ENCODE measurements at places on chromosomes 3 and 15.
A peak's percentile ranks its signal among the peaks of the same experiment; 100 is the strongest.

DNA sequence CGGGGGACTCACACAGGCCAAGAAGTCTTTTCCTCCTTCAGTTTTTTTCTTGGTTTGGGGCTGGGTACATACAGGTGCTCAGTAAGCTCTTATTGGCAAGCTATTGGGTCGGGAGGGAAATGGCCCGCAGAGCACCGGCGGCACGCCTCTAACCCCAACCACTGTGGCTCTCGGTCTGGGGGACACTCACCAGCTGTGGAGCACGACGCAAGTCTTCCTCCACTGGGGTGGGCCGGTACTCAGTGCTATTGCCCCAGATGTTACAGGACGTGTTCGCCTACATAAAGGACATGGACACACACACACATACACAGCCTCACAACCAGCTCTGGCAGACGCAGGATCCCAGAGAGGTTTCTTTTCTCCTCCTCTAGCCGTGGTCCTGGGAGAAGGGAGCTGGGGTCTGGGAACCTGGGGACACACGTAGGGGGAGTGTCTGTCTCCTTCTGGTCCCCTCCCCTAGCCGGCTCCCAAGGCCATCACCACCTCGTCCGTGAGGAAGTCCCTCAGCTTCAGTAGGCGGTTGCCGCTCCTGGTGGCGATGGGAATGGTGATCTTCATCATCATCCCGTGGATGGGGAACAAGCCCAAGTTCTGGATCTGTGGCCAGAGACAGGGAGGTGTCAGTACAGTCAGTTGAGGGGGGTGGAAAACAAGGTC is 33.4 kb downstream of the FEM1B start:
- DNase-seq = no peak

DNA sequence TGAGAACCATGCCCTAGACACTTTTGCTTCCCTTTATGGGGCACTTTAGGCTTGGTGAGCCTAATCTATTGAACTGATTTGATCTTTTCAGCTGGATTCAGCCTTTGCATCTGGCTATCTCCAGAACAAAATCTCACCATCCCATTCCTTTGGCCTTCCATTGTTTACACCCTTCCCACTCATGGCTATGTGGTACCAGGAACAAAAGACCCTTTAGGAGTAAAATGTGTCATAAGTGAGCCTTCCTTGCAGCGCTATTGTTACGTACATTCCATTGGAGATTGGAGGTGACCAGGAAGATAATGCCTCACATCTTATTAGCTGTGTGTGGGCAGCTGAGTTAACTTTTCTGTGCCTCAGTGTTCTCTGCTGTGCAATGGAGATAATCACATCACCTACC is 188.4 kb downstream of the SATB1 start:
- no peak for DNase-seq

- DNase-seq = no peak
Observed at GRCh38 chr3:184388164-184388935, 8.5 kb downstream of the CHRD start.

DNA sequence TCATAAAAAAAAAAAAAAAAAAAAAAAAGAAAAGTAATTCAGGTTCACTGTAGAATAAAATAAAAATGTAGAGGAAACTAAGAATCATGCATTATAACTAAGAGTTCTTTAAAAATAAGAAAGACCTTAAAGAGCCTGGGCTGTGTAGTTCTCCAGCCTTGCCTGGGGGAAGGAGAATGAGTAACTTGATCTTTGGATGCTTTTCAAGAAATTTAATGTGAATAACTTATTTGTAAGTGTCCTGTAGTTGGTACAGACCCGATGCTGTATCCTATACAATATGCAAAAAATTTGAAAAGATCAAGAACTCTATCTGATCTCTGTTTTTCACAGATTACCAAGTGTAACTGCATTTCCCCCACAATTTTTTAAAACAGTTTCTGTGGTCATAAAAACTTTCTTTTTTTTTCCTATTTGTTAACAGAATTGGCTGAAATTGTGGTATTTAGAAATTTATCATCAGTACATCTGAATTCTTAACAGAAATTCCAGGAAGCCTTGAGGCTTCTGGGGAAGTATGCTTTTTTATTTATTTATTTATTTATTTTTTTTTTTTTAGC is 195.3 kb downstream of the THRB start:
- no peak for DNase-seq

DNA sequence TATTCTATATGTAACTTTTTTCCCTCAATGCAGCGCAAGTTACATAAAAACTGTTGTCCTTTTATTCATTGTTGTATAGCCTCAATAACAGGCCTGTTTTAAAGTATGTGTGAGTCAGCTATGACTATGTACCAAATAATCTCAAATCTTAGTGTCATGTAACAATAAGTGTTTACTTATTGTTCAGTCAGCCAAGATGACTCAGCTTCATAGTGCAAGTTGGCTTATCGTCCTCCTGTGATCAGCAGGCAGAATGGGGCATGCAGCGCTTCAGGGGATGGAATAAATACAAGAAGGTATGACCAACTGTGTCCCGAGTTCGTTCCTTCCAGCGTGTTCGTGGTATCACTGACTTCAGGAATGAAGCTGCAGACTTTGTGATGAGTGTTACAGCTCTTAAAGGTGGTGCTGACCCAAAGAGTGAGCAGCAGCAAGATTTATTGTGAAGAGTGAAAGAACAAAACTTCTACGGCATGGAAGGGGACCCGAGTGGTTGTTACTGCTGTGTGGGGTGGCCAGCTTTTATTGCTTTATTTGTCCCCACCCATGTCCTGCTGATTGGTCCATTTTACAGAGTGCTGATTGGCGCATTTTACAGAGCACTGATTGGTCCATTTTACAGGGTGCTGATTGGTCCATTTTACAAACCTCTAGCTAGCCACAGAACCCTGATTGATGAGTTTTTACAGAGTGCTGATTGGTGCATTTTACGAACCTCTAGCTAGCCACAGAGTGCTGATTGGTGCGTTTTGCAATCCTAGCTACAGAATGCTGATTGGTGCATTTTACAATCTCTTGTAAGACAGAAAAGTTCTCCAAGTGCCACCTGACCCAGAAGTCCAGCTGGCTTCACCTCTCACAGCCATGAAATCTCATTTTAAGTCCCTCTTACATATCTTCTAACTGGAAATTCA is 1016.0 kb downstream of the MCTP2 start:
- DNase-seq = no peak

DNA sequence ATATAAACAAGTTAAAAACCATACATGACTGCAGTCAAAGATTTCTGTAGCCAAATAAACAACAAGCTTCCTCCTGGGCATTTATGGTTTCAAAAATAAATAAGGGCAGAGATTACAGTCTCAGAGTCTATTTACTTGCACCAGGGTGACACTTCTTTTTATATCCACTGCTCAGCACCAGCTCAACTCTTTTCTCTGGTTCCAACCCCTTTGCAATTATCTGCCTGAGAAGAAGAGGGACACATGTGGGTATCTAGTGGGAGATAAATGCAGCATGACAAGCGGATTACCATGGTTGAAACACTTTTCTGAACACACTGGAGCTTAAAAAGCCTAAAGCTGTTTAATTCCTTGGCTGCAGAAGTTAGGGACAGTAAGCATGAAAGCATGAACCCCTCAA is 311.5 kb downstream of the CNTN3 start:
- no peak for DNase-seq

DNA sequence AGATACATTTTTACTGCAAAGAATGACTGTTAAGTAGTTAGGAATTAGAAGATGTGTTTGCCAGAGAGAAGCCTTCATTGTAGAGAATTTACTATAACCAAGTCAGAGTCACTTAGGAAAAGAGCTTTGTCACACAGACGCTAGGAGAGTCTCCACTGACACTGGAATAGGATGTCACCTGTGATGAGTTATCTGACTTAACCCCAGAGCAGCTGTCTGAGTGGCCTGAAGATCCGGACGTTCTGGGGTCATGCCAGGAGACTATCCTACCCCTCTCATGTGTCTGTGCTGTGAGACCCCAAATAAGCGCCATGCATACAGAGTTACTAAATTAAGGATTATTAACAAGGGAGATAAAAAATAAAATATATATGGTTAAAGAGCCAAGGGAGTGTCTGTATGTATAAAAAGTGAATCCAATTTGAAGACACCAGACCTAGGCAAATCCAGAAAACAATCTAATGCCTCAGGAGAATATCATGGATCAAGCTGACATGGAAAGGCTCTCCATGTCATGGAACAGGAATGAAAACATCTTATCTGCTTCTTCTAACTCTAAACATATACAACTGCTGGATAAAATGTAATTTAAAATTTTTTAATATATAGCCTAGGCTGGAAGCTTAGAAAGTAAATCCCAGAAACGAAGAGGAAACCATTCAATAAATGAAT is 43.5 kb downstream of the ITGB5 start:
- DNase-seq = no peak

DNA sequence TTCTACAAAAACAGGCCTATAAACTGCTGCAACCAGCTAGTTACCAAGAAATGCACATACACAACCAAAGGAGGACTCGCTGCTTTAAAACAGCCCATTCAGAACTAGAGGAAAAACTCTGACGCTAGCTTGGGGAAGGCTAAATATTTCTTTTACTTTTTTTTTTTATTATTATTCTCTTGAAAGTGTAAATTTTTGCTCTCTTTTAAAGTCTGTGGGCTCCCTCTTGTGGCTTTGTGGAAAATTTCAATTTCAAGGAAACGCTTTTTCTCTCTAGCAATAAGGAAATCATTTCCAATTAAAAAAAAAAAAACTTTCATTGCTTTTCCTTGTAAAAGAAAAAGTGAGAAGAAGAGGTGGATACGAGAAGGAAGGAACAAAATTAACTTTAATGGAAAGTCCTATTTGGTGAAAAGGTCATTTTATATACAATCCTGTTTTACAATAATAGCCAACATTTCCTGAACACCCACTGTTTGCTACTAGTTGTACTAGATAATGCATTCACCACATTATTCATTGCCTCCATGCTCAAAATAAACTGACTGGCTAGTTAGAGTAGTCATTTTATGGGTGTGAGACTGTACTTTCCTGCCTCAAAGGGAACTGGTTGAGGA is 51.2 kb upstream of the SAMMSON start:
- no peak for DNase-seq

DNA sequence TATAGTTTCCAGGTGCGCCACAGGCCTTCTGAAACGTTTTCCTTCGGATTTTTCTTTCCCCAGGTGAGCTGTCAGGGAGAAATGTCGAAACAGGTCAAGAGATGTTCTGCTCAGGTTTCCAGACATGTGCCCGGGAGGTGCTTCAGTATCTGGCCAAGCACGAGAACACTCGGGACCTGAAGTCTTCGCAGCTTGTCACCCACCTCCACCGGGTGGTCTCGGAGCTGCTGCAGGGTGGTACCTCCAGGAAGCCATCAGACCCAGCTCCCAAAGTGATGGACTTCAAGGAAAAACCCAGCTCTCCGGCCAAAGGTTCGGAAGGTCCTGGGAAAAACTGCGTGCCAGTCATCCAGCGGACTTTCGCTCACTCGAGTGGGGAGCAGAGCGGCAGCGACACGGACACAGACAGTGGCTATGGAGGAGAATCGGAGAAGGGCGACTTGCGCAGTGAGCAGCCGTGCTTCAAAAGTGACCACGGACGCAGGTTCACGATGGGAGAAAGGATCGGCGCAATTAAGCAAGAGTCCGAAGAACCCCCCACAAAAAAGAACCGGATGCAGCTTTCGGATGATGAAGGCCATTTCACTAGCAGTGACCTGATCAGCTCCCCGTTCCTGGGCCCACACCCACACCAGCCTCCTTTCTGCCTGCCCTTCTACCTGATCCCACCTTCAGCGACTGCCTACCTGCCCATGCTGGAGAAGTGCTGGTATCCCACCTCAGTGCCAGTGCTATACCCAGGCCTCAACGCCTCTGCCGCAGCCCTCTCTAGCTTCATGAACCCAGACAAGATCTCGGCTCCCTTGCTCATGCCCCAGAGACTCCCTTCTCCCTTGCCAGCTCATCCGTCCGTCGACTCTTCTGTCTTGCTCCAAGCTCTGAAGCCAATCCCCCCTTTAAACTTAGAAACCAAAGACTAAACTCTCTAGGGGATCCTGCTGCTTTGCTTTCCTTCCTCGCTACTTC is 3.8 kb downstream of the BHLHE40 start:
- no peak for DNase-seq

- no peak for DNase-seq
Observed at GRCh38 chr15:27514526-27514925, 543.5 kb downstream of the GABRG3 start.

DNA sequence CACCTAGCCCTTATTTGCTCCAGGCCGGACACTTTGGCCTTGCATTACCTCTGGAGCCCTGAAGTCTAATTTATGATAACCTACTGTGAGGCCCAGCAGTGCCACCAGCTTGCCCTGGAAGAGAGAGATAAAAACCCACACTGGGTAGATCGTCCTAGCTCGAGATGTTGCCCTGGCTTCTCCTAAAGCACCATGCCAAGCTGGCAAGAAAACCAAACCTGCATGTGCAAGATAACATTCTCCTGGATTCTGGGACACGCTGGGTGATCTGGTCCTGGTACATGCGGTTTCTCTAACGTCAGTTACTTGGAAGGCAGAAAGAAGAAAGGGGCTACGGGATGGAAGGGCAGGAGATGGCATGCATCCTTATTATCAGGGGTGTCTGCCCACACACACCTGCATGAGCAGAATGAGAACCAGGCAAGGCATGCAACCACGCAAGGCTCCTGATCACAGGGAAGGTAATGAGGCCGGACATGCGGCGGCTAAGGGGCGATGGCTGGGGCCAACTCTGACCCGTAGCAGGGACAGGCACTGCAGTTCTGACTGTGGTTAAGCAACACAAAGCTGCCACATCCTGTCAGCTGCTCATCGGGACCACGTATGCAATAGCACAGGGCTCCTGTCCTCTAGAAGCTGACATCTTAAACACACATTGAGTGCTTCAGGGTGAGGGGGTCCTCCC is 73.0 kb downstream of the OXNAD1 start:
- peak; percentile 24 for DNase-seq

DNA sequence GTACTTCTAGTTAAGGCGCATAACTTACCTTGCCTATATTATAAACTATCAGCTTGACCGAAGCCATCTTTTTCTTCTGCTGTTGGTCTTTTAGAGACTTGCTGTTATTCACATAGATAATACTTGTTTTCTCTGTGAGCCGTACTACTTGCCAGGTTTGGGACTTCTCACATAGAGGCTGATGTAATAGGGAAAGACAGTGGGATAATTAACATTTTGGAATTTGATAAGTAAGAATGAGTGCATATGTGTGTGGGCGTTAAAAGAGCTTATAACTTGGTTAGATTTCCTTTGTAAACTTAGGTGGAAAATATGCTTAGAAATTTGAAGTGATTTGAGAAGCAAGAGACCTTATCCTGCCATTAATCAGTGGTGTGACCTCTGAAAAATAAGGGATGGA is 47.8 kb downstream of the FNDC3B start:
- no peak for DNase-seq

GRCh38 chr15:88115486-88116152 is 140.9 kb downstream of the NTRK3 start:
- no peak for DNase-seq

GRCh38 chr3:113912552-113913236 is 35.1 kb upstream of the ZDHHC23 start:
- DNase-seq = no peak

GRCh38 chr3:172270557-172271166 is 177.6 kb downstream of the GHSR start:
- no peak for DNase-seq

DNA sequence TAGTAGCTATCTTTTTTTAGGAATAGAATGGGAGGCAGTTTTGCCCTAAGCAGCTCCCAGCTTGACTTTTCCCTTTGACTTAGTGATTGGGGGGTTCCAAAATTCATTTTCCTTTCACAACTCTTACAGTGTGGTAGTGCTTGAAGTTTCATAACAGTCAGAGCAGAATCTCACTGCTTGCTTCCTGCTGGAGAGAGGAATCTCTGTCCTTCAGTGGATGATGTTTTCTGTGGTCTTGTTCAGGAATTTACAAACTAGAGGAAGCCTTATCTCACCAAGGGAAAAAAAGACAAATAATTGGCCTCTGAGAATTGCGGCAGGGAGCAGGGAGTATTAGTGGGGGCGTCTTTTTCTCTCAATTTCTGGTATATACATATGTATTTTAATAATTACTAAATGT is 326.6 kb upstream of the C2CD4B start:
- DNase-seq = no peak
